Esophagus muscularis mucosa (tissue), 4 donors: ENCODE measurements at places on chromosomes 3 and 15.
A peak's percentile ranks its signal among the peaks of the same experiment; 100 is the strongest.

DNA sequence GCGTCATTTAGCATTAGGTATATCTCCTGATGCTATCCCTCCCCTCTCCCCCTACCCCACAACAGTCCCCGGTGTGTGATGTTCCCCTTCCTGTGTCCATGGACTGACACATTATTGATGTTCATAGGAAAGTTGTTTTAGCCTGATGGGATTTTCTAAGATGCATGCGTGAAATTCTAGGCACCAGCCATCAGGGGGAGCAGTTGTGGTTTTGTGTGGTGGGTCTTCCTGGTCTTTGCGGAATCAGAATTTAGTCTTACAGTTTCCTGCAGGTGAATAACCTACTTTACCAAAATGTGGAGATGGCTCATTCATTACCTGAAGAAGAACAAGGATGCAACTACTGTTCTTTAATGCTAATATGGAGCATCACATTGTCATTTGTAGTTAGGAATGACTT is 455.0 kb upstream of the THBS1 start:
- no peak for DNase-seq
- H3K36me3 ChIP-seq = no peaks in the 10 kb centered on the region
- no peaks in the 10 kb centered on the region for H3K27me3 ChIP-seq
- peaks cover 38% of the 10 kb centered on the region for H3K4me1 ChIP-seq
- H3K4me3 ChIP-seq = no peak overlapping the region
- no peak overlapping the region for H3K27ac ChIP-seq

- peaks cover 52% of the 10 kb centered on the region for H3K4me1 ChIP-seq
- H3K27me3 ChIP-seq = peaks cover 15% of the 10 kb centered on the region
- H3K4me3 ChIP-seq = peak overlapping the region; percentile 44
- H3K36me3 ChIP-seq = no peaks in the 10 kb centered on the region
Measured at GRCh38 chr15:67834581-67835296, 5.1 kb downstream of the RNU6-1 start.

- peaks cover 49% of the 10 kb centered on the region for H3K4me1 ChIP-seq
- no peaks in the 10 kb centered on the region for H3K27me3 ChIP-seq
- H3K36me3 ChIP-seq = no peaks in the 10 kb centered on the region
- no peak for DNase-seq
Measured at GRCh38 chr3:37907906-37908305, 46.2 kb downstream of the CTDSPL start.

DNA sequence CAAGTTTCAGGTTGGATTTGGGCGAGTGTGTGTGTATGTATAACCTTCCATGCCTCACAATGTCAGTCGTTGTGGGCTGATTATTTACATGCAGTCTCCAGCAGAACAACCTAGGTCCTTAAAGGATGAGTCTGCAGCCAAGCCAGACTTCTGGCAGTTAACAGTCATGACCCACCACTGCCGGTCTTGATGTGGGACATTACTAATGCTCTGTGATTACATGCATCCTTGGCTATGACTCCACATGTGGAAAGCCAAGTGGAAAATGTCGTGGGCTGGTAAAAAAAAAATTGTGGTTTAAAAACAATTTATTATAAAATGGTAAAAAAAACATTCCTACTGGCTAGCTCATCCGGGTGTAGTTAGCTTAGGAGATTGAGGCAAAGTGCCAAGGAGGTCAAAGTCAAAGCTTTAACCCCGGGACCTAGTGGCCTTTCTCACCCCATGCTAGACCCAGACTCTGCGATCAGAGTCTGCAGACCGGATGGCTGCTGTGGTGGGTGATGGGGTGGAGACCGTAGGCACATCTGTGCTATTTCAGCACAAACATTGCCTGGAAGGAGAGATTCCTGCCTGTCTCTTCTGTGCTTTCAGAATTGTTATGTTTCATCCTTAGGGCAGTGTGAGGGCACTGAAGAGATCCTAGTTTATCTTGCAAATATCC is 6.8 kb downstream of the RARRES1 start:
- peaks cover 71% of the 10 kb centered on the region for H3K4me1 ChIP-seq
- DNase-seq = no peak
- no peak overlapping the region for H3K4me3 ChIP-seq
- H3K36me3 ChIP-seq = peaks cover 6% of the 10 kb centered on the region
- H3K27me3 ChIP-seq = no peaks in the 10 kb centered on the region

DNA sequence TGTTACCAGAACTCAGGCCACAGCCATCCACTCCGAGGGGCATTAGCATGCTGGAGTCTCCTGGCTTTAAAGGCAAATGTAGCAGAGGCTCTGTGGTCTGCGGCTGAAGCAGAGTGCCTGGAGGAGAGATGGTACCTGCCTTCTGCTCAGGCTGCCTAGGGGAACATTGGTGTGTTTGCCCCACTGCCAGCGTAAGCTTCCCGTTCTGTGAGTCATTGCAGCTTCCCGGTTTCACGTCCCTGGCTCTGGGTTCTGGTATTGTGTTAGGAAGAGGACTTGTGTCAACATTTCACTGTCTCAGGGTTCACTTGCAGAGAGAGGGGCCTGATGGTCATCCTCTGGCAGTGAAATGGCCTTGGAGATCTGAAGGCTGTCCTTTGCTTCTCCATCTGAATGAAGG is 1.8 kb downstream of the GASK1A start:
- H3K27ac ChIP-seq = no peak overlapping the region
- no peak for DNase-seq
- no peaks in the 10 kb centered on the region for H3K27me3 ChIP-seq
